ENCODE measurements at places on chromosomes 3 and 15.

DNA sequence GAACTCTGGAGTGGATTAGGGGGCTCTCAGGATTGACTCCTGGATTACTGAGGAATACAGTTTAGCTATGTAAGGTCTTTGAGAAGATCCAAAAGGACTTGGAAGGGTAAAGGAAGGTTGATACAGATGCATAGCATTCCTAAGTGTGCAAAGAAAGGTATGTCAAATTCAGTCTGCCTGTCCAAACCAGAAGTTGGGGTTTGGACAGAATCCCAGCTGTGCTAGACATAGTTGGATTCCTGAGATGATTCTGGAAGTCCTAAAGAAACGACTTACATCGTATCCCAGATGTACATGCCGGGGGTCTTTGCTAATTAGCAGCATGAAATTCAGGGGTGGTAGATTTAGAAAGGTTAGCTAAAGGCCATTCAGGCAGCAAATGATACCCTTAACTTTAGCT is 97.7 kb upstream of the TSPAN3 start:
- DNase-seq: no peak

- no peak for DNase-seq
These were observed 6.8 kb downstream of the SSR3 start for GRCh38 chr3:156548041-156548687.

DNA sequence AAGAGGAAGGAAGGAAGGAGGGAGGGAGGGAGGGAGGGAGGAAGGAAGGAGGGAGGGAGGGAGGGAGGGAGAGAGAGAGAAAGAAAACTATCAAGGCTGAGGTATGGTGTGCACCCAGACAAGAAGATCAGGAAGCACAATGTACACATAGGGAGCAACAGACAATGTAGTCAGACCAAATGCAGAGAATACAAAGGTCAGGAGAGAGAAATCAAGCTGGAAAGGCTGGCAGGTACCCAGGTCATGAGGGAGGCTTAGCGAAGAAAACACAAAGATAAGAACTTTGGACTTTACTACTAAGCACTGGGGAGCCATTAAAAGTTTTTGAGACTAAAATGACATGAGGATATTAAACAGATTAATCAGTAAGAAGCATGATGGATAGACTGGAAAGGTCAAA is 176.0 kb upstream of the TMCO5A start:
- no peak for DNase-seq

GRCh38 chr15:85597155-85597815 is 197.4 kb downstream of the KLHL25 start:
- no peak for DNase-seq

DNA sequence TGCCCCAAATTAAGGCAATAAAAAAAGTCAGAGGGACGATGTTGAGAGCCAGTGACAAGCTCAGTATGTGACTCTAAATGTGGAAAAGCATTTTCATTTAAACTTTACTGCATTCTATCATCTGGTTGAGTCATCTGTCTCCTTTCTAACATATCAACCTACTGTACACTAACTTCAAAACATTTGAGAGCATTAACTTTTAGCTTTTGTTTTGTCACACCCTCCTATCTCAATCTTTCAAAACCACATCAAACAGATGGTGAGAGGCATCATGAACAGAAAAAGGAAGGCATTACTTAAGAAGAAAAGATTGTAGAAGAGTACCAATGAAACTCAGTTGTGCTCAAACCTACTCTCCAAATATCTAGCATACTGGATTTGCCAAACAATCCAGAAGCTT is 4.8 kb downstream of the LRRC58 start:
- peak; percentile 10 for DNase-seq

- DNase-seq: no peak
These were observed 12.8 kb downstream of the GABRG3 start for GRCh38 chr15:26983822-26984221.

DNA sequence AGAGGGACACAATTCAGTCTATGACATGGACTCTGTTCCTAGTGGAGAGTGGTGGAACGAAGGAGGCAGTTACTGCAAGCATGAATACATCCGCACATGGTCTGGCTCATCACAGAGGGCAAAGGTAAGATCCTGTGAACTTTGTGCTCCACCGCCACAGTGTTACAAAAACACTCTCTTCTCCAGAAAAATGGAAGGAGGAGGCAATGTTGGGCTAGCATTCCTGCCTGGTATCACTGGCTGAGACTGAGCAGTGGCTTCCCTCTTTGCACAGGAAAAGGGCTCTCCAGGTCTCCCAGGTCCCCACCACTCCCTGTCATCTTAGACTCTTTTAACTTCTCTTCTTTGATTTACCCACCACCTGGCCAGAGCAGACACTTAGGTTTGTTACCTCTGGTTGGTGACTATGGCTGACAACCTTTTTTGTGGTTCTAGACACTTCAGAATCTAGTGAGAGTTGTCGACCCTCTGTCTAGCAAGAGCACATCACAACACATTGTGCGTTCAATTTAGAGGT is 1.5 kb upstream of the EEFSEC start:
- no peak for DNase-seq

DNA sequence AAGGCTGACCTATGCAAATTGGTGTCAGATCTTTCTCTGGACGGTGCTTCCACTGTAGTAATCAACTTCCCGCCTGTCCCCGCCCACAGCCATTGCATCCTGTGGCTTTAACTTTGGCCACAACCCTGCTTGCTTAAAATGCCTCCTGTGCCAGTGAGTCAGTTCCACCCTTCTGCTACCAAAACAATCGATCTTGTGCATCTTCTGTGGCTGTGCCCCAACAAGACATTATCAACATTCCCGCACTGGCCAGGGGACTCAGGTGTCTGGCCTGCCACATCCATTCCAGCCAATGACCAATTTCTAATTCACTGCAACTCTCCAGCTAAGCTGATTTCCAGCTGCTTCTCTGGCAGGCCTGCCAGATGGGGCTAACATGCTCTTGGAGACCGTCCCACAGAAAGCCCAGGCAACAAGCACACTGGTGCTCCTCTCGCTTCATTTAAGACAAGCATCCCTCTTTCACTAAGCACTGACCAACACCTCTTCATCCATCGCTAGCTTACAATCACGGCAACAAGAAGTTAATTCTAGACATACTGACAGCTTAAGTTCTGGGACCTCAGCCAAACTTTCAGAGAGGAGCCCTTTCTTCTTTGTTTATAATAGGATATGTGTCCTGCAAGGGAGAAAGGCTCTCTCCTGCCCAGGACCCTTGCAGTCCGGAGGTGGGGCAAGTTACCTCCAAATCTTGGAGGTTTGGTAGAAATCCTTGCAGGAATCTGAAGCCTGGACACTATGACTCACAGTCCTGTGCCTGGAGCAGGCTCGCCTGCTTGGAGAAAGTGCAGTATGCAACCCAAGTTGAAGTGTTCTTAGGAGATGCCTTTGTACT is 6.7 kb downstream of the CA12 start:
- peak; percentile 70 for DNase-seq

DNA sequence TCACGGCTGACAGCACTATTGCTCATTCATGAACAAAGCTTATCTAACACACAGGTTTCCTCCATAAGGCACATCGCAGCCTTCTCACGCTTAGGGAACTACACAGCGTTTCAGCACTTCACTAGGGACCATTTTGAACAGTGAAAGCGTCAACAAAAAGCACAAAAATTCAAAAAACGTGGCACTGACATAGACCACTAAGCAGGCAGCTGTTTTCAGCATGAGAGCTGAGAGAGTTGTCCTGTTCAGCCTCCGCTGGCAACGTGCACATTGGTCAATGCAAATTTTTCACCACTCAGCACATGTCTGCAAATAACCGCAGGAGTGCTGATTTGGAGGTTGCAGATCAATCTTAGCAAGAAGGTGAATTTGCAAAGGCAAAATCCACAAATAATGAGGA is 109.2 kb downstream of the LRRK1 start:
- no peak for DNase-seq

GRCh38 chr15:93001156-93001555 is 87.9 kb downstream of the RGMA start:
- DNase-seq: peak; percentile 15

DNA sequence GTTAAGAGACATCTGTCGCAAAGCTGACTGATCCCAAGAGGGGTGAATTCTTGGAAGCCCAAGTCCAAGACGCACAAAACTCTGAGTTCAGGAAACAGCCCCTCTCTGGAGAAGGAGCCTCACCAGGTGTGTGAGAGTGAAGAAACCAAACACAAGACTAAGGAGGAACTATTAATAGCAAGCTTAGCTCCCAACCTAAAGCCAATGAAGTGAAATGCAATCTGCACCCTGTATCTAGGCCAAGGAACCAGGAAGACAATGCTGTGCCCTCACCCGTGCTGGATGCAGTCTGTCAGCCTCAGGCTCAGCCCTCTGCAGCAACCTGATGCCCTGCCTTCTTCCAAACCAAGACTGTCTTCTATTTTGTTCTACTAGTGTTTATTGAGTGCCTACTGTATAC is 22.5 kb upstream of the THBS1 start:
- no peak for DNase-seq

GRCh38 chr3:29384640-29385039 is 103.8 kb downstream of the RBMS3 start:
- DNase-seq: peak; percentile 86

GRCh38 chr15:66826507-66826906 is 124.5 kb downstream of the SMAD6 start:
- DNase-seq: no peak

DNA sequence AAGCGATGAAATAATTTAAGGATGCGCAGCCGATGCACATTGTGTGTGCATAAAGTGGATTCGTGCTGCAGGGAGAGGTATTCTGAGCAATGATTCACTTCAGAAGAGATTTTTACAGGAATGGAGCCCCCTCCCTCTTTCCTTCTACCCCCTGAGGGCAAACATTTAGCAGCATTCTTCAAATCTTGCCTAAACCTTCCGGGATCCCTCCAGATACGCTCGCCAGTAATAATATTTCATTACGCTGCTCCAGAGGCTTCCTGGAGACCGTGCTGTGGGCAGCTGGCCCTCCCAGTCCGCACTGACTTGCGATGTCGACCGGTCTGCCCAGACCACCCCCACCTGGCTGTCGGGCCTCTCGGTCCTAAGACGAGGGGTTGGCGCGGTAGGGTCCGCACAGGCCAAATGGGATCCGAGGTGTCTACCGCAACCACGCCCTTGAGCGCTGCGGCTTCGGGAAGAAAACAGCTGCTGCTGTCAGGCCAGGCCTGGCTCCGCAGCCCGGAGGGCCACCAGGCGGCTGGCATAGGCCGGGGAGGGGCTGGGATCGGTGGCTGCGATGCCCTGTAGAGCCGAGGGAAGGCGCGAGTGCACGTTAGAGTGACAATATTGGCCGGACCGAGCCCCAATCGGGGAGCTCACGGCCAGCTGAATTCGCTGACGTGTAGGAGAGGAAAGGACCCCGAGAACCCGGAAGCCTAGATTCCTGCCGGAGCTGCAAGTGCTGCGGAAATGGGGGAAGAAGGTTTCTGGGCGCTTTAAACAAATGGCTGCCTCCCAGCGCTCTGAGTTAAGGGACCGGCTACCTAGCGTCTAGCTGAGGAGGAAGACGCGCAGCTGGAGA is 14.3 kb downstream of the ZIC4 start:
- DNase-seq: peak; percentile 96

- peak; percentile 36 for DNase-seq
These were observed 22.1 kb upstream of the POLG start for GRCh38 chr15:89356634-89357298.

- no peak for DNase-seq
These were observed 14.6 kb upstream of the PIK3CA start for GRCh38 chr3:179133575-179133974.

GRCh38 chr3:158312560-158313141 is 202.8 kb downstream of the RSRC1 start:
- no peak for DNase-seq

DNA sequence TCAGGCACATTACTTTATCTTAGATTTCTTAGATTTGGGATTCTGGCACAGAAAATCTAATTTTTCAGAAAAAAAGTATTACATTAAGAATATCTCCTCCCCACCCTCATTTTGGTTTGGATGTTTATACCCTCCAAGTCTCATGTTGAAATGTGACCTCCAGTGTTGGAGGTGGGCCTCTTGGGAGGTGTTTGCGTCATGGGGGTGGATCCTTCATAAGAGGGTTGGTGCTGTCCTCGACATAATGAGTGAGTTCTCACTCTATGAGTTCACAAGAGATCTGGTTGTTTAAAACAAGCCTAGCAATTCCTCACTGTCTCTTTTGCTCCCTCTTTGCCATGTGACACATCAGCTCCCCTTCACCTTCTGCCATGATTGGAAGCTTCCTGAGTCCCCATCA is 45.6 kb upstream of the WWTR1 start:
- peak; percentile 57 for DNase-seq

All from ELR (cell line).